ENCODE measurements at places on chromosomes 7 and 10. TPM values are rescaled to one million over a fixed set of nuclear protein-coding genes. Genes with fewer than 3 reads are reported as not detected.
A peak's percentile ranks its signal among the peaks of the same experiment; 100 is the strongest.

- no peak for DNase-seq
Measured at GRCh38 chr10:119815671-119816070, 57.0 kb downstream of the MCMBP start.

DNA sequence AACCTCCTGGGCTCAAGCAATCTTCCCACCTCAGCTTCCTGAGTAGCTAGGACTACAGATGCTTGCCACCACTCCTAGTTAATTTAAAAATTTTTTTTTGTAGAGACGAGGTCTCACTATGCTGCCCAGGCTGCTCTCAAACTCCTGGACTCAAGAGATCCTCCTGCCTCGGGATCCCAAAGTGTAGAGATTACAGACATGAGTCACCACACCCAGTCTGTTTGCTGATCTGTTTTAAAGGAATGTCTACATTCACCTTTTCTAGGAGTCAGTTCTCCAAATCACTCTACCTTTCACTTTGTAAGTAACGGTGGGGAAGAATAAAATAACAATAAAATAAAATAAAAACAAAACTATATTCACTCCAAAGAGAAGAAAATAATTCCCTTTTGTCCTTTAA is 86.6 kb upstream of the AGBL3 start:
- DNase-seq, result no peak

DNA sequence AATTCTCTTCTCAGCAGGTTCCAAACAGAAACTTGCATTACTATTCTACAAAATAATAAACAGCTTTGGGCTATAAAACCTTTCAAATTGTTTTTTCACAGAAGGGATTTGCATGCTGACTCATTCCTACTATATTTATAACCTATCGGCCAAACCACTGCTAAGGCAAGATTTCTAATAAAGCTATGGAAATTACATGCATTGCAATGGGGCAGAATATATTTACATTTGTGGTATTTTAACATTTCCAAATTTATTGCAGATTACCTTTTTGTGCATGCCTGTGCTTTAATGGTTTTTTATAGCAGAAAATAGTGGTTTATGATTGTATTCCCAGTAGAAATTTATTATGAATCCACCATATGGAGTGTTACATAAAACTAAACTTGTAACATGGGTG is 69.0 kb upstream of the NPVF start:
- no peak for DNase-seq

GRCh38 chr10:87675396-87676376 is 16.0 kb downstream of the PAPSS2 start:
- no peak for DNase-seq

Gene TFR2
- polyA plus RNA-seq, result 1.2 TPM

DNA sequence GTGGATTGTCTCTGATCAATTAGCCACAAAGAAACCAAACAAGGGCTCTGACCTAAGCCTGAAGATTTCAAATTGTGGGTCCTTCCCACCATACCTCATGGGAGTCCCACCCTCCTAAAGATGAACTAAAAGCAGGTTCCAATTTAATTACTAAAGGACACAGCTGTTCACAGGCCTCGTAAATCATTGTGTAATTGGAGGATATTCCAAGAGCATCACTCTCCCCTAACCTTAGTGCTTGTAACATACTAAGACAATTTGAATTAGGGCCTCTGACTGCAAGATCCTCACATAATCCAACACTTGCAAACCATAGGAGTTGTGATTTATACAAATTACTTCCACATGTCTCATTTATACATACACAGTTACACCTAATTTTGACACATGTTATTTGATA is 44.4 kb downstream of the FOXI2 start:
- peak; percentile 19 for DNase-seq

Gene FAM13C
- 5.8 TPM for polyA plus RNA-seq

DNA sequence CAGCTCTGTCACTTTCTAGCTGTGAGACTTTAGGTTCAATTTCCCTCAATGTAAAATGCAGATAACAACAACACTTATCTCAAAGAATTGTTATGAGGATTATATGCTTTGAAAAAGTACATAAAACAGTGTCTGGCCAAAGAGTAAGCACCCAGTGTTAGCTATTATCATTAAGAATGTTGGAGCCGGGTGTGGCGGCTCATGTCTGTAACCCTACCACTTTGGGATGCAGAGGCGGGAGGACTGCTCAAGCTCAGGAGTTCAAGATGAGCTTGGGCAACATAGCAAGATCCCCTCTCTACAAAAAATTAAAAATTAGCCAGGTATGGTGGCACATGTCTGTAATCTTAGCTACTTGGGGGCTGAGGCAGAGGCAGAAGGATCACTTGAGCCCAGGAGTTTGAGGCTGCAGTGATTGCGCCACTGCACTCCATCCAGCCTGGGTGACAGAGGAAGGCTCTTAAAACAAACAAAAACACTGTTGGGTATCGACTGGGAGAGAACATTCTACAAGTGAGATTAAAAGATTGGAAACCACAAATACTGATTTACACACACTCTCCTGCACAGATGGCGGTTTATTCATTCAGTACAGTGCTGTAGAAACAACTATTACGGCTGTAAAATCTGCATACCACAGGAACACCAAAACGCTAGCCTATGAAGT is 107.3 kb downstream of the PROSER2 start:
- no peak for DNase-seq

Gene EPHA1
- 18.3 TPM for polyA plus RNA-seq

Gene INTS15
- 40.5 TPM for polyA plus RNA-seq

- no peak for DNase-seq
Measured at GRCh38 chr10:2714597-2714996, 352.8 kb upstream of the PFKP start.

DNA sequence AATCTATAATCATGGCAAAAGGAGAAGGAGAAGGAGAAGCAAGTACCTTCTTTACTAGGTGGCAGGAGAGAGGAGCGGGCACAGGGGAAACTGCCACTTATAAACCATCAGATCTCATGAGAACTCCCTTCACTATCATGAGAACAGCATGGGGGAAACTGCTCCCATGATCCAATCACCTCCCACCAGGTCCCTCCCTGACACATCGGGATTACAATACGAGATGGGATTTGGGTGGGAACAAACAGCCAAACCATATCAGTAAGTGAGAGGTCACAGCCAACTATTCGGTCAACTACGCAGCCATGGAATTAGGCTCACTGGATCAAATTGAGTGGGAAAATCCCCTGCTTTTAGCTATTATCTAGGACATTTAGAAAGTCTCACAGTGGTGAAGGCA is 54.2 kb upstream of the STEAP1B start:
- no peak for DNase-seq

Gene NFE2L3
- polyA plus RNA-seq, result 40.3 TPM

GRCh38 chr7:40604601-40605438 is 470.0 kb downstream of the SUGCT start:
- peak; percentile 34 for DNase-seq

GRCh38 chr10:88178758-88179157 is 315.3 kb downstream of the PTEN start:
- DNase-seq, result no peak

DNA sequence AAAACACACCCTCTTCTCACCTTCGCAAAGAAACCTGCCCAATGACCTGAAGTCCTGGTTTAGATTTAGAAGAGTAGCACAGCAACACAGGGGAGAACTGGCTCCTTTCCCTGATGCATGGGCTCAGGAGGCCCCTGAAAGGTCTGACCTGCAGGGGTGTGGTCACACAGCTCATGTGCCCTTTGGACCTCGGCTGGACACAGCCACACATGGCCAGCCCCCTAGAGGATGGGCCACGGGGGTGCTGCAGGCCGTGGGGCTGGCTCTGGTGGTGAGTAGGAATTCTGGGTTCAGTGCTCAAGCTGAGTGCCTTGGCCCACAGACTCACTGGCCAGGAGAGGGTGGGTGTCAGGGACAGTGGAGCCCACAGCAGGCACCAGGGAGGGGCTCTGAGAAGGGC is 118.5 kb upstream of the ADCY1 start:
- no peak for DNase-seq

Gene ERVW-1
- 3.2 TPM for polyA plus RNA-seq

GRCh38 chr10:93390306-93391090 is 91.6 kb downstream of the MYOF start:
- DNase-seq, result no peak

Gene GCK
- 4.7 TPM for polyA plus RNA-seq

- DNase-seq, result no peak
Measured at GRCh38 chr7:338295-339061, 48.5 kb downstream of the FOXL3 start.

DNA sequence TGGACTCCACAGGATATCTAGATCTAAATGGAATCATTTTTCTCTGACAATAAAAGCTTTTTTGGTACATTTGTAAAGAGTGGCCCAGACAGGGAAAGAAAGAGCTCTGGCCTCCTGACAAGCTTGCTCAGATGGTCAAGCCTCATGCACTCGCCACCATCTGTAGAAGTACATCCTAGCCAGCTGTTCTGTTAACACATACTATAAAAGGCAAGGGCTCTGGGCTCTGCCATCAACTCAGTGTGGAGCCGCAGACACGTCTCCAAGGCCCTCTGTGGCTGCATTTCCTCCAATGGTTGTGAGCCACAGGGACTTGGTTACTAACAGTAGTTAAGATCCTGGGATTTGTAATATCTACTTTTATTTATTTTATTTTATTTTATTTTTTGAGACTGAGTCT is 70.8 kb upstream of the KDM7A start:
- no peak for DNase-seq

GRCh38 chr10:74977072-74977471 is 134.4 kb upstream of the SAMD8 start:
- no peak for DNase-seq

GRCh38 chr10:61822781-61823230 is 78.7 kb upstream of the ARID5B start:
- DNase-seq, result no peak

Gene FAM131B
- 2.6 TPM for polyA plus RNA-seq

DNA sequence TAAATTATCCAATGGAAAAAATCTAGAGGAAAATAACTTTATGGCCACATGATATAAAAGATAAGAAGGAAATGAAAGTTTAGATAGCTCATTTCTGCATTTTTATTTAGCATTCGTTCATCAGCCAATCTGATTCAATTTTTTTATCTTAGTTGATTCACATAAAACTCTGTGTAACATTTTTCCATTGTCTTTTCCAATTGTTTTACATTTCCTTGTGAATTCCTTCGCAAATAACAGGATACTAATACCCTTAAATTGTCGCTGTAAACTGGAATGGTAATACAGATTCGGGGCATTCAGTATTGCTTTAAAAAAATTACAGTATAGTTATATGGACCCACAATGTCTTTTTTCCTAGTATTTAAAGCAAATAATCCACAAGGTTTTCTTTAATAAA is 136.4 kb downstream of the CUBN start:
- DNase-seq, result no peak

Gene PTPRE
- 5.7 TPM for polyA plus RNA-seq
